Panc1 (cell line): ENCODE measurements at places on chromosomes 3 and 15. TPM values are rescaled to one million over a fixed set of nuclear protein-coding genes. Genes with fewer than 3 reads are reported as not detected.

DNA sequence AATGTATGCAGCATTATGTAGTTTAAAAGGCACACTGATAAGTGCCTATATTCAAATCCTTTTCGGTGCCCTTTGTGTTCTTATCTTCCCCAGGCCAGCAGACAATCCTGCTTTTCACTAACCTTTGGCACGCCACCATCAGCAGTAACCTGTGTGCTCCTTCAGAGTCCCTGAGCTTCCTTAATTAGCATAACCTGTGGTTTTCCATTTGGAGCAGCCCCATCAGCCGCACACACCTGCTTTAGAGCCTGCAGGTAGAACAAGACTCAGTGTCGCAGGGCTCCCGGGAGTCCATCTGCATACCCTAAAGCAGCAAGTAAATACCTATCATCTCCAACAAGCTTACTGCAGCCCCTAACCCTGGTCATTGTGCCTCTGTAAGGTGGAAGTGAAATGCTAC is 755.1 kb downstream of the ROBO2 start:
- DNase-seq = no peak

DNA sequence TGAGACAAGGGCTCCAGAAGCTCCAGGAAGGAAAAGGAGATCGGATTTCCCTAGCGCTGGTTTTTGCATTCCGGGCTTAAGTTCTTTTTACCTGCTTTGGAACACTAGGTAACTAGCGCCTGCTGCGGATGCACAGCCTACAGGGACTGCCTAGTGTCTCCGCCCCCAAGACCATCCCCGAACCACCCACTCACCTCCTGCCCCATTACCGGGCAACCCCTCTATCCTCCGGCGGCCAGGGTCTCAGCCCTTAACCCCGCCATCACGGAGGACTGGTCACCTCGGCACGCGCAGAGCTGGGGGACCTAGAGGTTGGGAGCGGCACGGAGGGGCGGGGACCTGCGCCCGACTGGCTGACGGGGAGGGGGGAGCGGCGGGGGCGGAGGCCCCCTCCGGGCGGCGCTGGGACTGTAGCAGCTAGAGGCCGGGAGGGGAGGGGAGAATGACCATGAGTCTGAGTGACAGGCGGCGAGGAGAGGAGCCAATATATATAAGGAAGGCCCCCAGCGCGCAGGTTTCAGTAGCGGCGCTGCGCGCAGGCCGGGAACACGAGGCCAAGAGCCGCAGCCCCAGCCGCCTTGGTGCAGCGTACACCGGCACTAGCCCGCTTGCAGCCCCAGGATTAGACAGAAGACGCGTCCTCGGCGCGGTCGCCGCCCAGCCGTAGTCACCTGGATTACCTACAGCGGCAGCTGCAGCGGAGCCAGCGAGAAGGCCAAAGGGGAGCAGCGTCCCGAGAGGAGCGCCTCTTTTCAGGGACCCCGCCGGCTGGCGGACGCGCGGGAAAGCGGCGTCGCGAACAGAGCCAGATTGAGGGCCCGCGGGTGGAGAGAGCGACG is at the start of gene DLL4:
Gene DLL4, plus strand, starts transcription at position 520 of the 839 bp plus-strand sequence. CDS start 329 bp downstream, outside the sequence.
- no peak for DNase-seq

GRCh38 chr3:170751899-170752293 is 118.1 kb downstream of the RPL22L1 start:
- DNase-seq = no peak

GRCh38 chr3:72322264-72322976 is 525.8 kb downstream of the SHQ1 start:
- no peak for DNase-seq

ADAMTS17 gene
- 1.6 TPM for total RNA-seq

IMP3 gene
- 56.0 TPM for total RNA-seq

XCR1 gene
- not detected for total RNA-seq

PARP9 gene
- 14.5 TPM for total RNA-seq
